ENCODE measurements at places on chromosomes 3 and 15.

- no peak for DNase-seq
These were observed 6.7 kb upstream of the SQOR start for GRCh38 chr15:45628136-45628535.

DNA sequence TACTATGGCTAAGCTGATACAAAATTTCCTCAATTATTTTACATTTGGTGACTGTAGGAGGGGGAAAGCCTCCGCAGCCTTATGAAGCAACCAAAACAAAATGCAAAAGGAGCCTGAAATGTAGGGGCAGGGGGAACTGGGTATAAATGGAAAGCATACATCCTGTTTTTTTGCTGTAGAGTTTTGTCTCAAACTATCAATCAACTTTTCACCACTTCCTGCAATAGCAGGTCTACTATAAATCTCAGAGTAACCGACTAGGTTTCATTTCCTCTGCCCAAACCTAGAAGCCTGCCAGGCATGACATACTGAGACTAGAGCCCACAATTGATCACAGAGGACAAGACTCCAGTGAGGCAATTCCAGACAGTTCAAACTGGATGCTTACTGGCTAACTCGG is 91.3 kb downstream of the SHQ1 start:
- DNase-seq: no peak

DNA sequence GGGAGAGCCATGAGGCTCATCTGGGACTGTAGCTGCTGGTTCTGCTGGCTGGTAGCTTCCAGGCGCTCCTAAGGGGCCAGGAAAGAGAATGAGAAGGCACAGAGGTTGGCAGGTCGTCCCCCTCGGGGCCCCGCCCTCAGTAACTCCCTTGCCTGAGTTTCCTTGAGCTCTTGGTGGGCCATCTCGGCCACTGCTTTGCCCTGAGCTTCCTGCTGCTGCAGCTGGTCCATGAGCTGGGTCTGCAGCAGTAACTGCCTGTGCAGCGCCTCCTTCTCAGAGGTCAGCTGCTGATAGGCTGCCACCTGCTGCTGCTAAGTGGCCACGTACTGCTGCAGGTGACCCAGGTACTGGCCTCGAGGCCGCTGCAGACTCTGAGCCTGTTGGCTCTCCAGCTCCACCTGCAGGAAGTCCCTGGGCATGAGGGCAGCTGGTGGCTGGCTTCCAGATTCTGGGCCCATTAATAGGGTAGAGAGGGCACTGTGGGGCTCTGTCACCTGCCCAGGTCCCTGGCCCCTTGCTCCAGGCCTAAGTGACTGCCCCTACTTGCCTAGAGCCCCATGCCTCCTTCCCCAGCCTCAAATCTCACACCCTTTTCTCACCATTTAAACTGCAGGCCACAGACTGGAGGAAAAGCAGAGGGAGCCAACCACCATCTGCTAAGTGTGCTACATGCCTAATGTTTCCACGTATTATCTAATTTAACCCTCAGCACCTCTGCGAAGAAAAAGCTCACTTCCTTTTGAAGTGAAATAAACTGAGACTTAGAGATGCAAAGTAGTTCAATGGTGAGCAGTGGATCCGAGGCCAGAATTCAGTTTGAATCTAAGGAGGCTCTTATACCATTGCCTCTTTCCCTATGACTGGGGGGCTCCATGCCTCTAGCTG is 10.8 kb upstream of the VPS33B start:
- DNase-seq: peak; percentile 24

DNA sequence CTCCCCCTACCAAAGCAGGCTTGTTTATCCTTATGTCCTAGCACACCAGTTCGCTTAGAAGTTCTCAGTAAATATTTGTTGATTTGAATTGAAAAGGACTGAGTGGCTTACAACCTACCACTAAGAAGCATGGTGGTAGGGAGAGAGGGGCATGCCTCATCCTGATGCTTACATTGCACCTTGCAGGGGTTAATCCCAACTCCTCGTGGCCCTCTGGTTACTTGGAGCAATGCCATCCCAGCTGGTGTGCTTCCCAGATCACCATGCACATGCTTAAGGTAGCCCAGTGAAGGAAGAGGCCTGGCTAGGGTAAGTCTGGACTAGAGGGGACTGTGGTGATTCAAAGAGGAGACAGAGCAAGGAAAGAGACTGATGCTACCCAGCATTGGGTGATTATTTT is 253.3 kb downstream of the CLSTN2 start:
- DNase-seq: no peak

- DNase-seq: no peak
These were observed 19.5 kb downstream of the ZXDC start for GRCh38 chr3:126456211-126456610.

DNA sequence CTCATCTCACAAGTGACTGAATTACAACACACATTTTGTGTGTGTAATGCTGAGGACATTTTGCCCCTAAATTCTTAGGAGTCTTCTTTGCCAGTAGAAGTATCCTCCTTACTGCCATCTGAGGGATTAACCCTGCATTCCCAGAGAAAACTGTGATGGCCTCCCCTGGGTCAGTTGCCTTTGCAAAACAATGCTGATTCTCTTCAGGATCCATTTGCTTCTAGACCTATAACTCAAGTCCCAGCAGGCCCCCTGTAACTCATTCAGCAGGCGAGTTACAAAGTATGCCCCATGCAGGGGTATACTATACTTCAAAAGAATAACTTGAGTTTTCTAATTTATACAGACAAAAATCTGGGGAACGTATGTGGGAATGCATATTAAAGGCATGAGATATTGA is 6.6 kb upstream of the MCF2L2 start:
- DNase-seq: no peak

DNA sequence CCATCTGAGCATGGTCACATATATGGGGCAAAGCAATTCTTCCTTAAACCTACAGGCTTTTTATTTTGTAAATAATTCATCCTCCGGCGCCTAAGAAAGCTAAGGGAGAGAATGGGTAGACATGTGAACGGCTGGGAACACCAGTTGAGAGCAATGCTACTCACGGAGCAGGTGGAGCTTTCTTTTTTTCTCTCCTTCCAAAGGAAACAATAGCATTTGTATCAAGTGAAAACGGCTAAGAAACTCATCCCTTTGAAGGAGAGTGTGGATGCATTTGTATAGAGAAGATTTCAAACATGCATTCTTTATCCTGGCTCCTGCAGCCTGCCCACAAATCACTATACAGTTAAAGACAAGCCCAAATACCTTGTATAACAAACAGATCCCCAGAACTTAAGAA is 637.8 kb downstream of the MAGI1 start:
- DNase-seq: no peak

DNA sequence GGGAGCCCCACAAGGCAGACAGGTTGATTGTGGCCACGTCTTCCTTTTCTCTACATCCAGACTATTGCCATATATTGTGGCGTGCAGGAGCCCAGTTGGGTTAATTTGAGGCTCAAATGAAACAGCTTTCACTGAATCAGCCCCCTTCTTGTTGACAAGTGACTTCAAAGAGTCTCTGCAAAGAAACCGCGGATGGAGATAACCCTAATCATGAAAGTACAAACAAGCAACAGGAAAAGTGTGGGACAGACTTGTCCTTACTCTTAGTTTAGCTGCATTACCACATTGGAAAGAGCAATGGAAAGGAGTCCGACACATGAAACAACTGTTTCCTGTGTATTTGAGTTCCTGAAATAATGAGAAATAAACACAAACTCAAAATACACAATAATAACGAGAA is 3.3 kb downstream of the TMEM40 start:
- DNase-seq: no peak
